ENCODE measurements at places on chromosomes 12 and 14. TPM values are rescaled to one million over a fixed set of nuclear protein-coding genes. Genes with fewer than 3 reads are reported as not detected.

The CEP290 gene
- total RNA-seq, result 21.3 TPM

The P2RX2 gene
- 0.17 TPM for total RNA-seq

The AMN1 gene
- 18.1 TPM for total RNA-seq

The GALNT9 gene
- 0.17 TPM for total RNA-seq

The DIO3 gene
- not detected for total RNA-seq

The COCH gene
- 1.2 TPM for total RNA-seq

The SLC7A8 gene
- total RNA-seq, result not detected

The STAB2 gene
- total RNA-seq, result 4.6 TPM

The RASSF8 gene
- total RNA-seq, result 98.0 TPM

The RPS26 gene
- 199 TPM for total RNA-seq

The IRAK4 gene
- 23.9 TPM for total RNA-seq

Data from dermis blood vessel endothelial cell (primary cell).